Cardiac fibroblast (primary cell): ENCODE measurements at places on chromosomes 12 and 14.

DNA sequence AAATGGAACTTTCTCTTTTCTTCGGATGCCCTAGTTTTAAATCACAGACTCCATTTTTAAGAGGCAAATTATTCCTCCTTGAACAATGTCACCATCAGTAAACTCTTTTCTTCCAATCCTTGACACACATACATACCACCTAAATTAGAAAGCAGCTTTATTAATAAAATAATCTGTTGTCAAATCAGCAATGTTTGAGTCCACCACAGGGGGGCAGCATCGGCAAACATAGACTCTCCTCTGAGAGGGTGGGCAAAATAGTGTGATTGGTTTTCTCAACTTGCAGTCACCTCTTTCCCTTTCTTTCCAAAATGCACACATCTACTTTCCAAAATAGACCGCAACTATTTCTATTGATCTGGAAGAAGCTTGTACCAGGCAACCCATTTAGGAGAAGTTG is 438.4 kb upstream of the OR4E1 start:
- peak; percentile 1 for DNase-seq

DNA sequence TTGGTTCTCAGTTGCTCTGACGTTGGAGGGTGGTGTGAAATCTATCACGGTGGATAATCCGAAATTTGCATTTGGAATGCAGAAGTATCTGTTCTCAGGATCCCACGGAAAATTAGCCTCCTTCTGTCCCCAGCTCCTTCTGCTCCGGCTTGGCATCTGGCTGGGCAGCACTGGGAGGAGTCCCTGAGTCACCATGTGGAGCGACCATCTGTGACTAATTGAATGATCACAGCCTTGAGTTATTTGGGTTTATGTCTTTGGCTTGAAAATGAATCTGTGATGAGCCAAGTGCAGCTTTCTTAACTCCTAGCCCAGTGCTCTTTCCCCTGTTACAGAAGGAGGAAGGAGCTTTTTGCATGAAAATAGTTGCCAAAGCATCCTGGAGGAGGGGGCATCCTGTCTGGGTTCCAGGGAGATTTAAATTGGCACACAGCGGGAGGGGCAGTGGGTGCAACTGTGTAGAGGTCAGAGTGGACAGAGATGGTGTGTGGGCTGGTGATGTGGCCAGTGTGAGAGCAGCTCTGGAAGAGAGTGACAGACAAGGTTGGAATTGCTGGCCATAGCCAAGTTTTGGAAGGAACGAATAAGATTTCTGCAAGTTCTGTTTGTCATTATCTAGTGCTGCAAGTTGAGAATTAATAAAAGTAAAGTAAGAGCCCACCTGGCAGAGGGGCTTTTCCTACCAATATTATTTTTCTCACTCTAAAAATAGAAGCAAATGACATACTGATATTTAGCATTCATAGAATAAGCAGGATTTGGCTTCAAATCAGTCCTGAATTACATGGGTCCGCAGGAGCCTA is 74.4 kb downstream of the SLC24A4 start:
- DNase-seq, result peak; percentile 79

DNA sequence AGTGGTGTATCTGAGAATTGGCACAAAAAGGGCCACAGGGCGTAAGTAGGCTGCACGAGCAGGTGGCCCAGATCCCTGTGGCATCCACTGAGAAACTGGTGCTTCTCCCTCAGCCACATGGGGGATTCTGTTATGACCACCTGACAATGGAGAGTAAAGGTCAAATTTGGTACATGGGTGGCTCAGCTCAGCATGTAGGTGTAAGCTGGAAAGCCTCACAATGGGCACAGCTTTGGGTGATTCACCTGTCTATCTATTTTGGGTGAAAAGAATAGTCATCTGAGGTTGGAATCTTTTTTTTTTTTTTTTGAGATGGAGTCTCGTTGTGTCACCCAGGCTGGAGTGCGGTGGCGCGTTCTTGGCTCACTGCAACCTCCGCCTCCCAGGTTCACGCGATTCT is 163.4 kb upstream of the TMEM260 start:
- DNase-seq, result no peak

DNA sequence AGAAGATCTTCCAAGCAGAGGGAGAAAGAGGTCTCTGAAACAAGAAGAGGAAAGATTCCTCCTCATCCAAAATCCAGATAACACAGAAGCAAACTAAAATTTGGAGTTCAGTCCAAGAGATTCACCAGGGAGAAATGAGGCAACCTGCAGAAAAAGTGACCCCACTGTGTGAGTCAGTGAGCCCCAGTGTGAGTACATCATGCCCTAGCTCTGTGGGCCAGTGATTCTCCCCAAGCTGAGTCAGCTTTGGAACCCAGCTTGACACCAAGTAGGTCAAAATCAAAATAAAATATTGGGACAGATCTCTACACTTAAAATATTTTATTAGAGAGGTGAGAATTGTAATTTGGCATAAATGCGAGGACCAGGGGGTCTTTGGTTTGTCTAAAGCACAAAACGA is 17.2 kb downstream of the CLEC2B start:
- DNase-seq, result peak; percentile 12

DNA sequence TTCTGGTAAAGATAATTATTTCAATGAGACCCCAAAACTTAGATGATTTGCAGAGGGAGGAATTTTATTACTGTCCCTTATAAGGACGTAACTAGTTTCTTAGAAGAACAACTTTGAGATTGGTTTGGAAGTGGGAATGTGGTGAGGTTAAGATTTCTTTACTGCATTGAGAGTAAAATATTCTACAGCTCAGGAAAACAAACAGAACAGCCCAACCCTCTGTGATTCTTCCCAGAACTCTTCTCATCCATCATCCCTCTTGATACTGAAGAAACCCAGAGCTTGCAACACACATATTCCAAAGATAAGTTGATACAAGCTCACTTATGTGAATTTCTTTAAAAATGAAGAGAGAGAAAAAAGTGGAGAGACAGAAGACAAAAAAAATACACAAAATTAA is 234.2 kb downstream of the CRADD start:
- peak; percentile 84 for DNase-seq

GRCh38 chr14:33657476-33657875 is 293.4 kb downstream of the EGLN3 start:
- peak; percentile 35 for DNase-seq

- DNase-seq, result no peak
These were observed 36.7 kb downstream of the TMEM116 start for GRCh38 chr12:111976291-111976690.
